ENCODE measurements at places on chromosomes 11 and 22.

DNA sequence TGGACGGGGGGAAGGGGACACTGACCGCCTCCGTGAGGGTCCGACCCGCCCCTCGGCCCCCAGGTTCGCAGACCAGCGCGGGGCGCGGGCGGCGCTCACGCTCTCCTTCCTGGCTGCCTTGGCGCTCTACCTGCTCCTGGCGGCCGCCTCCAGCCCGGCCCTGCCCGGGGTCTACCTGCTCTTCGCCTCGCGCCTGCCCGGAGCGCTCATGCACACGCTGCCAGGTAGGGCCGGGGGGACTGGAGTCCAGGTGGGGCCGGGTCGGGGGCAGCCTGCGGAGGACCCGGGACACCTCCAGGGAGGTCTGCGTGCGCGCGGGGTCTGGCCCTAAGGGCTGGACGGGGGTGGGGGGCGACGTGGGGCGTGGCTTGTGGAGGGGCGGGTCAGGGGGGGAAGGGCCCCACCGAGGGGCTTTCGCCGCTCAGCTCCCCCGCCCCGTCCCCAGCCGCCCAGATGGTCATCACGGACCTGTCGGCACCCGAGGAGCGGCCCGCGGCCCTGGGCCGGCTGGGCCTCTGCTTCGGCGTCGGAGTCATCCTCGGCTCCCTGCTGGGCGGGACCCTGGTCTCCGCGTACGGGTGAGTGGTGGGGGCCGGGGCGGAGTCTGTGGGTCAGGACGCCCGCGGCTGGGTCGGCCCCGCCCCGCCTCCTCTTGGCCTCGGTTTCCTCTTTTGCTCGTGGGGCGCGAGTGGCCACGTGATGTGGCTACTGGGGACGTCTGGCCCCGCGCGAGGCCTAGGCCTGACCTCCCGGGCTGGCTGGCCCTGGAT, 19.9 kb downstream of the PHLDA2 start:
- DNase-seq: no peak

DNA sequence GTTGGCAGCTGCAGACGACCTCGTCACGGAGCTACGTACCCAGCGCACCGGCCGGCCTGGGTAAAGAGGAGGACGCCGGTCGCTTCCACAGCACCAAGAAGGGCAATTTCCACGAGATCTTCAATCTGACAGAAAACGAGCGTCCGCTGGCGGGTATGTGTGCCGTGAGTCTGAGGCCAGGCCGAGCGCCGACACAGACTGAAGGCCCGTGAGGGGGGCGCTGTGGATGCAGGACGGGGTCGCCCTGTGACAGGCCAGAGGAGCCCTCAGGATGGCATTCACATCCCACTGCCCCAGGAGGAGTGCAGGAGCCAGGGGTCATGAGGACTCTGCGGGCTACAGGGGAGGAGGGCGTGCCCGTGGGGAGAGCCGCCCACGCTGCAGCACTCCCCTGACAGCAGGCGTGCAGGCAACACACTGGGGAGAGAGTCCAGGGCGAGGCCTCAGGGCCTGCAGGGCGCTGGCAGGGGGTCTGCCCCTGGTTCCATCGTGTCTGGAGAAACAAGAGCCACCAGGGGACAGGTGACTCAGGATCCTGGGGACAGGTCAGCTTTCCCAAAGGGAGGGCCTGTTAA, 53.6 kb downstream of the GRAMD4 start:
- DNase-seq: no peak

- DNase-seq: no peak
These were observed 22.9 kb downstream of the STX3 start for GRCh38 chr11:59778122-59778521.

- DNase-seq: no peak
These were observed 16.1 kb downstream of the DGCR2 start for GRCh38 chr22:19105867-19106802.

- DNase-seq: no peak
These were observed 44.4 kb upstream of the CLDN5 start for GRCh38 chr22:19568337-19569275.

GRCh38 chr11:36061471-36061870, 117.6 kb downstream of the LDLRAD3 start:
- DNase-seq: no peak

DNA sequence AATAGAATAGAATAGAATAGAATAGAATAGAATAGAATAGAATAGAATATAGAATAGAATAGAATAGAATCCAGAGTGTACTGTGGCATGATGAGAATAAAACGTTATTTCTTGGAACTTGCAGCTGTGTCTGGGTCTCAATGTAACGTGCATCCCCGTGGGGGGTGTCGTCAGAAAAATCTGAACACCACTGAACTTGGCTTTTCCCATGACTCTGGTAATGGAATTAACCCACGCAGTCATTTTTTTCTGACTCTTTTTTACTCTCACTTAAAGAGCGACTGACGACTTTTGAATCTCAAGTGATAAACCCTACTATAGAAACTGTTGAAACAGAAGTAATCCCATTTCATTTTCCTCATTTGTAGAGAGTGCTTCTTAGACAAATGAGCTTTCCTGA, 92.4 kb upstream of the BID start:
- DNase-seq: no peak

DNA sequence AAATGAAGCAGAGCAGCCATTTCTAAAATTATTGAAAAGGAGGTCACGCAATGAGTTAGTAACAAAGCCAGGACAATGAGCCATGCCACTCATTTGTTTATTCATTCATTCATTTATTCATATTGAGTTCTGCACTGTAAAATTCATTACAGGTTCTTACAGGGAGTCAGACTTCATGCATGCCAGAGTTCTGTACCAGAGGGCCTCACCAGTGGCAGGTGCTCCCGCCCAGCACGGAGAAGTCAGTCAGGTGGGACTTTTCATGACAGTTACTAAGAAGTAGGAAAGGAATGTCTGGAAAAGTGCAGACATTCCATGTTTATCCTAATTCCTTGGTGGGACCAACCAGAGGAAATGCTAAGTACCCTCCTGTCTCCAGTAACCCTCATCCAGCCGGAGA, 217.5 kb upstream of the BLID start:
- no peak for DNase-seq

- no peak for DNase-seq
These were observed 1.4 kb downstream of the ZC3H12C start for GRCh38 chr11:110094298-110095285.

- DNase-seq: no peak
These were observed 140.2 kb downstream of the SNX19 start for GRCh38 chr11:130776061-130776419.

- no peak for DNase-seq
These were observed 14.5 kb upstream of the PHLDA2 start for GRCh38 chr11:2943711-2944118.

DNA sequence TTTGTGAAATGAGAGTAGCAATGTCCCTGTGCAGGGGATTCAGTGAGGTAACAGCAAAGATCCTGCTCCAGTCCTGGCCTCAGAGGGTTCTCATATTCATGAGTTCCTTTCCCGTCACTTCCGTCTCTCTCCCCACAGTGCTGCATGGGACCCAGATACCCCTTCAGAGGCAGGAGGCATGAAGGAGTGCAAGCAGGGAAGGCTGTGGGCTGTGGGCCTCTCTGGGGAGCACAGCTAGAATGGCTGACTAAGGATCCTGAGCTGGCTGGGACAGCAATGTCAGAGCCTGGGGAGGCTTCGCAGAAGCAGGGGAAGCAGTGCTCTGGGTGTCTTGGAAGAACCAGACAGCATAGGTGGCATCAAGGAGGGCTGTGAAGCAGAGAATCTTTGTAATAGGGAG, 13.0 kb downstream of the PKNOX2 start:
- no peak for DNase-seq

GRCh38 chr11:134152696-134153095, 71.1 kb downstream of the NCAPD3 start:
- no peak for DNase-seq

DNA sequence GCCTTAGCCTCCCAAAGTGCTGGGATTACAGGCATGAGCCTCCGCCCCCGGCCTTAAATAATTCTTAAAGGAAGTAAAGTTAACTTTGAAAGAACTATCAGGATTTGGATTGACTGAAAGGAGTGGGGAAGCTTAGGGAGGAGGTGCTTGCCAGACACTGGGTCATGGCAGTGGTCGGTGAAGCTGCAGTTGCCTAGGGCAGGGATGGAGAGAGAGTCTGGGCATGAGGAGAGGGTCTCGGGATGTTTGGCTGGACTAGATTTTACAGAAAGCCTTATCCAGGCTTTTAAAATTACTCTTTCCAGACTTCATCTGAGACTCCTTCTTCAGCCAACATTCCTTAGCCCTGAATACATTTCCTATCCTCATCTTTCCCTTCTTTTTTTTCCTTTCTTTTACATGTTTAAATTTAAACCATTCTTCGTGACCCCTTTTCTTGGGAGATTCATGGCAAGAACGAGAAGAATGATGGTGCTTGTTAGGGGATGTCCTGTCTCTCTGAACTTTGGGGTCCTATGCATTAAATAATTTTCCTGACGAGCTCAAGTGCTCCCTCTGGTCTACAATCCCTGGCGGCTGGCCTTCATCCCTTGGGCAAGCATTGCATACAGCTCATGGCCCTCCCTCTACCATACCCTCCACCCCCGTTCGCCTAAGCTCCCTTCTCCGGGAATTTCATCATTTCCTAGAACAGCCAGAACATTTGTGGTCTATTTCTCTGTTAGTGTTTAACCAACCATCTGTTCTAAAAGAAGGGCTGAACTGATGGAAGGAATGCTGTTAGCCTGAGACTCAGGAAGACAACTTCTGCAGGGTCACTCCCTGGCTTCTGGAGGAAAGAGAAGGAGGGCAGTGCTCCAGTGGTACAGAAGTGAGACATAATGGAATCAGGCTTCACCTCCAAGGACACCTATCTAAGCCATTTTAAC, at the start of gene NNMT:
Gene NNMT, plus strand, starts transcription at position 724 of the 929 bp plus-strand sequence. Its CDS starts 158 bp downstream, at position 882.
- DNase-seq: no peak

- DNase-seq: no peak
These were observed 31.6 kb upstream of the IZUMO1R start for GRCh38 chr11:94272738-94273313.

DNA sequence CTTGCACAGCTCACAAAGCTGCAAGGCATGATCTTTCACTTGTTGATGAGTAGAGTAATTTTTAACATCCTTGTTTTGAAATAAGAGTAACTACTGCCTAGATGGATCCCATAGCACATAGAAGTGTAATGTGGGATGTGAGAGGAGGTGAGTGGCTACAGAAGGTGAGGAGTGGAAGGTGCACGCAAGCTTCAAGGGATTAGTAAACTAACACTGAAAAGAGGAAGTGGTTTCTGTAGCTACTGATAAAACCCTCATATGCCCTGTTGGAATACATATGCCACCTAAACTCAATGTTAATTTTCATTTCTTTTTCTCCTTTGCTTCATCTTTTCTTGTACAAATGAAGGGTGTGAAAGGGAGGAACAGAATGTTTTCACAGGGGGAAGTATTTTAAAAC, 22.0 kb upstream of the CTSC start:
- DNase-seq: no peak

DNA sequence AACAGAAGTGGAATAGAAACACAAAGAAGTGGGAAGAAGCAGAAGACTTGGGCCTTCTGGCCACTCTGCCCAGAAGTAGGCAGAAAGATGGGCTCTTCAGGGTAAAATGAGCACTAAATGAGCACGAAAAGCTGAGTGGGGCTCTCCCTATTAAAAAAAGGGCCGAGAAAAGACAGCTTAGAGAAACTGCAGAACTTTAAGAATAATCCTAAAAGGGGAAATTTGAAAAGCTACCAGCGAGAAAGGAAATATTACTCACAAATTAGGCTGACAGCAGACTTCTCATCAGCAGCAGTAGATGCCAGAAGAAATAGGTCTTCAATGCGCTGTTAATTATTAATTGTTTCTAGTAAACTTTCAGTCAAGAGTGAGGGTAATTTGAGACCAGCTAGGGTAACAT, 78.2 kb downstream of the UVRAG start:
- DNase-seq: no peak

- DNase-seq: no peak
These were observed 2.1 kb upstream of the DRD2 start for GRCh38 chr11:113477321-113477720.

DNA sequence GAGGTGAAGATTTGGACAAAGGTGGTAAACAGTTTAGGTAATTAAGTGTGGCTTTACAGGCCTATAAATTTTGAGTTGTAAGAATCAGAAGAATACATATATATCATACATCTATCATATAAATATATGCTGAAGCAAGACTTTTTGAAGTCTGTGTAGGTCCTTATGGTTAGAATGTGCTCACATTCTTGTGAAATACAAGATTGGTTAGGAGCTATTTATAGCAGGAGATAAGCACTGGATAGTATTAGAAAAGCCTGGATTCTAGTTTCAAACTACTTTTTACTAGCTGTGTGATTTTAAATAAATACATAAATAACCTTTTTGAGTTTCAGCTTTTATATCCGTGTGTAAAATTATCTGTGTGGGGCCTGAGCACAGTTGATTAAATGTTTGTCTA, 42.3 kb downstream of the ANKRD42 start:
- no peak for DNase-seq

DNA sequence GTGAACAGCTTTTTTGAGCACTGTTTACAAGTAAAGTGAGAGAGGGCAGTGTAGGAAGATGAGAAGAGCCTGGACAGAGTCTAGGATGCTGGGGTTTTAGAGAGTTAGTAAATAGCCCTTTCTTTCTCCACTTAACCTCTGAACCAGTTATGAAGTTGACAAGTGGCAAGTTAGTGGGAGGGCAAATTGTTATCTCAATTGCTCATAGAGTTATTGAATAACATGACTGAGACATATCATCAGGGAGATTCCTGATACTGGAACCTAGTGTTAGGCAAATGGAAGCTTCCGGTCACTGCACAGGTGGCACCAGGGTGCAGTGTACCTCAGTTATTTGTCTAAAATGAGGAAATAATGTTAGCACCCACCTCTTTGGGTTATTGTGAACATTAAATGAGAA, 57.8 kb upstream of the PTPN5 start:
- DNase-seq: no peak

Data from stimulated activated CD8-positive, alpha-beta memory T cell treated with anti-CD3 and anti-CD28 coated beads, Interleukin-4, amount 100 ng/mL, for 4 hours (primary cell).